ENCODE measurements at places on chromosomes 12 and 14. TPM values are rescaled to one million over a fixed set of nuclear protein-coding genes. Genes with fewer than 3 reads are reported as not detected.

LHX5 gene
- not detected for total RNA-seq

SCFD1 gene
- 49.9 TPM for total RNA-seq

DNA sequence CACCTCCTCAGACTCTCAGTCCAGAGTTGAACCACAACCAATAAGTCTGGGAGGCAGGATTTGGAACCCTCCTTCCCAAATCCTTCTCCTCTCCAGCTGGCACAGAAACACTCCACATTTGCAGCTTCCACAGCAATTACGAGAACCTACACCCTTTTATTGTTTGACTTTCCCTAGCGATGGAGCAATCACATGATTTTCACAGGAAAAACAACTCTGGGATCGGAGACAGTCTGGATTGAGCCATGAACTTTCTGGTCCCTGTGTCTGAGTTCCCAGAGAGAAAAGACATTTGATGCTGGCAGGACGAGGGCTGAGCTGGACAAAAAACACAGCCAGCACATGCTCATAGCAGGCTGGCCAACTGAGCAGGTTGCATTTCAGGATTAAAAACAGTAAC lies 49.0 kb upstream of the STON2 start:
- DNase-seq = no peak

- no peak for DNase-seq
Measured at GRCh38 chr12:114676142-114676741, 7.7 kb downstream of the TBX3 start.

CPNE6 gene
- 0.14 TPM for total RNA-seq

DNA sequence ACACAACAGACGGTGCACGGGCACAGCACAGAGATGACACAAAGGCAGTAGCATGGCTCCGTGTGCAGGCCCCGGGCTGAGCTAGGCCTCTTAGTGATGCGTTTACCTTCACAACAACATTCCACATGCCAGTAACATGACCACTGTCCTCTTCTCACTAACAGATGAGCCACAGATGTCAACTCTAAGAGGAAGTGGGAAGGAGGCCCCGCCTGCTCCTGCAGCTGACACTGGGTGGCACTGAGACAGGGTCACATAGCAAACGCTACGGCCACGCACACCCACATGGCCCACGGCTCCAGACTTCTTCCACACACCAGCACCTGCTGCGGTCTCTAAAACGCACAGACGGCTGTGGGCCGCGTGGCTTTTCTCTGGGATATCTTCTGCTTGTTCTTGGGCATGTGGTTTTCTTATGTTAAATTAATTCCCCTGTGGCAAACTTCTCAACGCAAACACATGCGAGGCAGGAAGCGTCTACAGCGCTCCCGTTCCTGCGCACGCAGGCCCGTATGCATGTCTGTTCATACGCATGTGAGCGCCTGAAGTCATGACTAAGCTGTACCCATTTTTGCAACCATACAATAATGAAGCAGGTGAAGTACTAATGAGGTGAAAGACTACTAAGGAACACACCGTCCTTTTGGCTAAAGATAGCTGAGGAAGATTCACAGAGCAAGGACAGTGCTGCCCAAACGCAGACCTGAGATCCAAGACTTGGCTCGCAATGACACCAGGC lies 26.8 kb downstream of the AMN start:
- peak; percentile 31 for DNase-seq

GRCh38 chr12:123067654-123068053 lies 83.2 kb downstream of the PITPNM2 start:
- no peak for DNase-seq

DNA sequence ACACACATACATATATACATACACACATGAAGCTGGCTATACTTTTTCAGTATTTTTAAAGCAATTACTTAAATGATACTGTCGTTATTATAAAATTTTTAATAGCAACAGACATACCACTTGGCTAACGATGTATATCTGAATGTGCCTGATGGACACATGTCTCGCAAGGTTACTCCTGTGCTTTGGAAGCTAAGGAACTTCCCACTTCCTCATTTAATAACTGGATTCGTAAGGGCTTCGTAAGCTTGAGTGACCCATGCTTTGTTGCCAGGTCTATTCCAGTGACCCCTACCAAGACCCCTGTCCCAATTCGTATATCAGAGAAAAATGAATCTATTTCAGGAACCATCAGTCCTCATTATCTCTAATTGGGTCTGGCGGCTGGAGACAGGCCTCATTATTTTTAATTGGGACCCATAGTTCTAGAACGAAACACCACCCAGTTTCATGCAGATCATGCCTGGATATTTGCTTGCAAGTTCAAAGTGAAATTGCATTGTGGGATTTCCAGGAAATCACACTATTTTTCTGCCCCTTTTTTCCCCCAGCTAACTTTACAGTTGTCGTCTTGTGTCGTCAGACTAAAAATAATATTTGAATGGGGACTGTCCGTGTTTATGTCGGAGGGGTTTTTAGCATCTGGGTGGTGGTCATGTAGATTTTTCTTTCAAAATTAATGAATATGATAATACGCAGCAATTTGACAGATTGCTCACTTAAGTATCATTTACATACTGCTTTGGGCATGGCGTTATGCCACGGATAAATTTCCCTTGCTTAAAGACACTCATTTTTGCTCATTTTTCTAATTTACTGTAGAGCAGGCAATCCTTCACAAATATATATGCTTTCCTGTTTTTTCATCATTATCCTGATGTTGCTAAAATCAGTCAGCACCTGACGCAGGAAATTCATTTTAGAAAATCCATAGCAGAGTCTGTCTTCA lies 17.1 kb upstream of the MYO1H start:
- DNase-seq = no peak

- no peak for DNase-seq
Measured at GRCh38 chr12:93908846-93909567, 231.8 kb downstream of the CRADD start.

DNA sequence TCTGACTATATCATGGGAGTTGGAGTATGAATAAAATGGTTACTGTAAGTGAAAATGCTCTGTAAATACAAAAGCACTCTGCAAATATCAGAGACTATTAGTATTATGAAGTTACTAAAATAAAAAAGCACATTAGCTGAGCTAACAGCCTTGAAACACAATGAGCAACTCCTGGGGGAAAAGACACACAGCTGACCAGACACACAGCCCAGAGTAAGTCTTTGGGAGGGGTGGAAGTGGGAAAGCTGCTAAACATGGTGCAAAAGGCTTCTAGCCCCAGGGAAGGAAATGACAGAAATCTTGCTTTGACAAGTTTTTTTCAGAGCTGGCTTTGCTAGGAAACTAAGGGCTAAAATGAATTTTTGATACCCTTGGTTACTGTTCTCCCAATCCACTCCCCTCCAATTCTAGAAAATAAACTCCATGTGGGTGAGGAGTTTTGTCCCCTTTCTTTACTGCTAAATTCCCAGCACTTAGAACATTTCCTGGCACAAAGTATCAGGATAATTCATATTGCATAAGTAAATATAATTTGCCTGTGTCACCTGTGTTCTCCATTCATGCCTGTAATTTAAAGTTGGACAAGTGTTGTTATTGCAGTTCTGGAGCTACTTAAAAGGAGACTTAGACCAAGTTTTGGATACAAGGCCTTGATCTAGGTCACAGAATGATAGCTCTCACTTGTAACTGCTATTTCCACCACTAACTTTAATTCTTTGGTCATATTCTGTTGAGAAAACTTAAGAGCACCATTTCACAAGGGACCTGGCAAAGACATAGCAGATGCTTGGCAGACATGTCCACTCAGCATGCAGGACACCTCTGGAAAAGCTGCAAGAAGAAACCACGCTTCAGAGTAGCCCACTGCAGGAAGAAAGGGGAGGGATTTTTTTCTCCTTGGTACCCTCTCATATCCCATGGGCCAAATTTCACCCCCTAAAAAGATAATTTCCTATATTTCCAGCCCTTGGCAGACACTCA lies 19.0 kb upstream of the RAB3IP start:
- DNase-seq = no peak

CPM gene
- total RNA-seq = 10.4 TPM

- no peak for DNase-seq
Measured at GRCh38 chr12:12176402-12176801, 90.4 kb downstream of the LRP6 start.

PTGDR gene
- total RNA-seq = not detected

DNA sequence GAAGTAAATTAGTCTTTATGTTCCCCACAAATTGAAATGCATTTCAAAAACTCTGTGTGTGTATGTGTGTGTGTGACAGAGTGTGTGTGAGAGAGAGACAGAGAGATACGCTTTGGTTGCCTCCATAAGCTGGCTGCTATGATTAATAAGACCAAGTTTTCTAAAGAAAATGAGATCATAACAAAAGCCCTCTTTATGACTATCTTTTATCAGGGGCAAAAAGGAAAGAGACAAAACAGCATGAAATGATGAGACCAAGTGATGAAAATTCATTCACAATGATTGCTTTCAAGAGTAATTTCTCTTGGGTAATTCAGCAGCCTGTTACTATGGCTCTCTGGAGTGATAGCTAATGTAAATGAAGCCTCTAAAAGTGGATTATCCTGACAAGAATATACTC lies 277.6 kb upstream of the PLEKHG7 start:
- no peak for DNase-seq

PPM1H gene
- total RNA-seq = 0.18 TPM

DNA sequence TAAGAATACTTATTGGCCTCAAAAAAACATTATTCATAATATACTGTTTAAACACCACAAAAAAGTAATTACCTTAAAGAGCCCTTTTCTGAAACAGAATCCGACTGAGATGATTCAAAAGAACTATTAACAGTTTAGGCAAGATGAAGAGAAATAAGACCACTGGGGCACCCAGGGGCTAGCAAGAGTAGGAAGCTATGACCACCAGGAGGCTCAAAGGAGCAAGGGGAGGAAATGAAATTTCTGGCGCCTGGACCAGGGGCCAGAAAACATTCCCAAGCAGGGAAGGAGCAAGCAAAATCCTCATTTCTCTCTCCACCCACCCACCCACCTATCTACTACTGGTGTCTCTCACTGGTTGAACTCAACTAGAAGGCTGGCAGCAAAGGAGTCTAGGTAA lies 6.3 kb upstream of the DCAF4 start:
- DNase-seq = no peak

RBM19 gene
- total RNA-seq = 86.0 TPM

- DNase-seq = no peak
Measured at GRCh38 chr14:73233564-73233963, 3.7 kb upstream of the PAPLN start.

HSPB8 gene
- total RNA-seq = not detected

- DNase-seq = no peak
Measured at GRCh38 chr12:47975816-47976215, 12.4 kb downstream of the TMEM106C start.

RNASE4 gene
- 0.60 TPM for total RNA-seq

DNA sequence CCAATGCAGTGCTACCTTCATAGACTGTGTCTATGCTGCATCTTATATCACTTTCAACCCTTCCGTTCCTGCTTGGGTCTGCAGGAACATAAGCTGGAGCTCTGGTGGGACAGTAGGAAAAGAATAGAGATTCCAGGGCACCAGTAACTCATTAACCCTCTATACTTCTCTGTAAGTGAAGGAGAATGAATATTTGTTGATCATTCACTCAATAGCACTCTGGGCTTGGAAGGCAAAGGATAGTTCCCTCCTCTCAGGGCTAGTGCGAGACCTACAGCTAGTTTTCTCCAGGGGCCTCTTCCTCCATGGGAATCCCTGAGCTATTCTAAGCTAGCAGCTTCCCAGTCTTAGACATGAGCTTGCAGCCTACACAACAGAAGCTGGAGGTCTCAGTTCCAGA lies 84.7 kb downstream of the BMP4 start:
- DNase-seq = no peak

GRCh38 chr12:84658877-84659276 lies 253.7 kb downstream of the SLC6A15 start:
- no peak for DNase-seq

DNA sequence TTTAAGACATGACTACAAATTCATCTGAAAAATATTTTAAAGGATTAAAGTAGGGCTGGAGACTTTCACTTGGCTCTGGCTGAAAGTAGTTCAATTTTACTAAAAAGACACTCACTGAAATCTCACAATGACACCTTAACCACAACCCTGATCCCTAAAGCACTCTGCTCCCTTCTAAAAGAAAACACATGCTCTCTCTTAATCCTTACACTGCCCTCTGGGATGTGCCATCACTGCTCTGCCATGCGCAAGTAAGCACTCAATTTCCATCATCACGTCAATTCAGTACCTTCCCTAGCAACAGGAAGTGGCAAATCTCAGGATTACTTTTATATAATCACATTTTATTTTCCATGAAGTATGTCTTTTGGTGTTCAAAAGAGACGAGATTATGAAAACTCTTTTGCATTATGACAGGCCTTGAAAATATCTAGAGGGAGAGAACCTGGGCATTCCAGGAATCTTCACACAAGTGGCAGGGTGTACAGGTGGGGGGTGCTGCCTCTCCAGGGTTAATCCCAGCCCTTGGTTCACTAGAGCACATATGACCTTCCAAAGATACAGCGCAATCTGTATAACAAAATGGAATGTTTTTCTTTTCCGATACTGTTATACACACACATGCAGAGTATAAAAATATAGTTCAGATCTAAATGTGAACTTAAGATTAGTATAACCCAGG lies 7.3 kb downstream of the ATG14 start:
- no peak for DNase-seq

GRCh38 chr12:2035431-2036055 lies 17.2 kb upstream of the CACNA1C start:
- DNase-seq = peak; percentile 8

DNA sequence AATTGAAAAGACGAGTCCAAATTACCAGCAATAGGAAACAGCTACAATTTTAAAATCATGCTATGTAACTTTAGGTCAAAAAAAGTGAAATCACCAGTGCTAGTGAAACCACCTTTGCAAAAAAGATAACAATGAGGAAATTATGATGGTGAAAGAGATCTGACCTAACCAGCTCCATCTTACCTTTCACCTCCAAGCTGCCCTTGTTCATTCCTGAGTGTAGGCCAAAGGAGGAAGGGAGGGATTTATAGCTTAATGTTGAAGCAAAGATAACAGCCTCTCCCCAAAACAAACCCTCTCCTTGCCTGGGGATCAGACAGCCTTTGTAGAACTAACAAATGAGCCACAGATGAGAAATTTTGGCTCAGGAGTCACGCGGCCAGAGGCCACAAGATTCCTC lies 83.2 kb upstream of the EIF5 start:
- DNase-seq = no peak

AKAP5 gene
- 1.4 TPM for total RNA-seq

ERP27 gene
- total RNA-seq = 1.5 TPM

DPY19L2 gene
- total RNA-seq = not detected

OR4Q3 gene
- not detected for total RNA-seq

KERA gene
- not detected for total RNA-seq

GRCh38 chr12:108190529-108190928 lies 61.4 kb downstream of the WSCD2 start:
- no peak for DNase-seq

DNA sequence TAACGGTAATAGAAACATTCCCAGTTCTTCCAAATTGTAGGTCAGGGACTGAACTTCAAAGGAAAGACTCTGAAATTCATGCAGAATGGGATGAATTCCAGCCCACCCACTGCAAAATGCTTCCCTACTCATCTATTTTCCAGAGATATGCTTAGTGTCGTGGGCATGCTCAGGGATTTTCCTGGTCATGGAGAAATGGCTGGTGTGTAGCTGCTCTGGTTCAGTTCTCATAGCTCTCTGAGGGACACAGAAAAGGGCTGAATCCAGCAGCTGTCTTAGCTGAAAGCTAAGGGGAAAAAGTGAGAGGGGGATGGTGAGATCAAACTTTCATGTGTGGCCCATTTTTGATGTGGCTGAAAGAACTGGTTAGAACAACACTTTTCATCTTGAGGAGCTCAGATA lies 72.9 kb upstream of the KRAS start:
- peak; percentile 20 for DNase-seq

- DNase-seq = no peak
Measured at GRCh38 chr14:68341411-68342212, 451.3 kb downstream of the ZFP36L1 start.

All from activated naive CD4-positive, alpha-beta T cell treated with anti-CD3 and anti-CD28 coated beads, Interleukin-2, amount 50 U/mL, for 72 hours (primary cell).